ENCODE measurements at places on chromosomes 3 and 15.

GRCh38 chr3:22297436-22297835 is 546.4 kb upstream of the ZNF385D start:
- no peak for DNase-seq

DNA sequence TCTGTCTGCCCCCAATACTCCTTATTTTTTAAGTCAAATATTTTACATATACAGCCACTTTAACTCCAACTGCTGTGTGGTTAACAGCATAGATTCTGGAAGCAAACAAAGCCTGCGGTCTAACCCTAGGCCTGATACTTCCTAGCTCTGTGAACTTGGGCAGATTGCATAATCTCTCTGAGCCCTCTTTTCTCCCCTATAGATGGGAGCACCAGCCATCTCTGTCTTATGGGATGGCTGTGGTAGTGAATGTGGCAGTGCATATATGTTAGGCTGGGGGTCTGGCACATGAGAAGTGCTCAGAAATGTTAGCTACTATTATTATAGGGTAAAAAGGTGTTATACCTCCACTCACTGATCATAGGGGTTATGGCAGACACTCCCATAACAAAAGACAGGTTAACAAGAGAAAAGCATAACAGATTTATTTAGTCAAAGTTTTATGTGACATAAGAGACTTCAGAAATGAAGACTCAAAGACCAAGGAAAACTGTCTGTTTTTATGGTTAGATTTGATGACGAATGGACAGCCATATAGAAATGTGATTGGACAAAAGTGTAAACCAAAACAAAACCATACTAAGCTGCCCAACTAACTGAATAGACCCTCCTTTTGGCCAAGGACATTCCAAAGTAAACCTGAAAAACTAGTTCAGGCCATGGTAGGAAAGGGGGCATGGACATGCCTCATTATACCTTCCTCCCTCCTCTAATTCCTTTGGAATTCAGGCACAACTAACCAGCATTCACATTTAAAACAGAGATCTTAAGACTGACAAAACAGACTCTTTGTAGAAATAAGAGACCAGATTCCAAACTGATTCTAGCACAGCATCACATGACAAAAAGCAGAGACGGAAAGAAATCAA is 53.9 kb upstream of the DAZL start:
- no peak for DNase-seq

GRCh38 chr3:60431599-60431958 is 819.7 kb downstream of the FHIT start:
- no peak for DNase-seq

DNA sequence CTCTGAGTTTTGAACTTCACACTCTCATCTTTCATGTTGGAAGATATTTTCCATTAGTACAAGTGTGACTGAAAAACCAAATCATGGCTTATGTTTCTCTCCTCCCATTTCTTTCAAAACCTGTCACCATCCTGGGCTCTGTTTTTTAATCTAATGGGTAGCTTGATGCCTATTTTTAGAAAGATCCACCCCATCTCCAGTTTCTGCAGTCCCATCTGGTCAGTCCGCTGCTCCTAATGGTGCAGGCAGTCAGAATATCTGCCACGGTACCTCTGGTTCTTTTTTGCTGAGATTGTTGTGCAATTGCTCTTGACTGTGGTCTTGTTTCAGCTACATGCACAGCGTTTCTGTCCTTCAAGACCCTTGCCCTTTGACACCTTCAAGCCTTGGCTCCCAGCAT is 240.9 kb upstream of the CADM2 start:
- no peak for DNase-seq
